ENCODE measurements at places on chromosomes 1 and 21.

GRCh38 chr1:245105815-245106410 is 48.9 kb upstream of the KIF26B start:
- DNase-seq, result no peak

DNA sequence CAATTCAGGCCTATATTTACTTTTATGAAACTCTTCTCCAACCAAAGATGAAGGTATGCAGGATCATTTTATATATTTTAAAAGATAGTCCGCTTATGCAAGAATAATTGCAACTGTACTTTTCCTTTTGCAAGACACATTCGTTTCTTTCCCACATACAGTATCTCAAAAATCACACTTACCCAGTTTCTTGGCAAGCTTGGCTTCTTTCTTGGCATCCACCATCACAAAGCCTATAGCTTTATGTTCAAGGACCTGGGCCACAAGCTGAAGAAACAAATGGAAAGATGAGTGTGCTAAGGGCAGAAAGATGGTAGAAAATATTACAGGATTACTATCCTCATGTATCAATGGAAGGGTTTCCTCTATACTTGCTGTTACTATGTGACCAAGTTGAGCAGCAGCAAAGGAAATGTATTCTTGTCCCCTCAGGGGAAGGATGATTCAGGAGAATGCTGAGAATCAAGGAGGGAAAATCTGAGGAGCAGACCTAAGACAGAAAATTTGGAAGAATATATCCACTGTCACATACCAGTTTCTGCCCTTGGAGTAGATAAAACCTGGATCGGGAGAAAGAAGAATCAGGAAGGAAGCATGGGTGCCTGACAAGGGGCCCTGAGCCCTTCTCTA is 23.8 kb downstream of the CASQ2 start:
- no peak for DNase-seq

GRCh38 chr1:30893776-30894507 is 14.6 kb downstream of the SDC3 start:
- DNase-seq, result no peak

GRCh38 chr1:9473032-9473807 is 66.0 kb upstream of the SLC25A33 start:
- DNase-seq, result no peak

DNA sequence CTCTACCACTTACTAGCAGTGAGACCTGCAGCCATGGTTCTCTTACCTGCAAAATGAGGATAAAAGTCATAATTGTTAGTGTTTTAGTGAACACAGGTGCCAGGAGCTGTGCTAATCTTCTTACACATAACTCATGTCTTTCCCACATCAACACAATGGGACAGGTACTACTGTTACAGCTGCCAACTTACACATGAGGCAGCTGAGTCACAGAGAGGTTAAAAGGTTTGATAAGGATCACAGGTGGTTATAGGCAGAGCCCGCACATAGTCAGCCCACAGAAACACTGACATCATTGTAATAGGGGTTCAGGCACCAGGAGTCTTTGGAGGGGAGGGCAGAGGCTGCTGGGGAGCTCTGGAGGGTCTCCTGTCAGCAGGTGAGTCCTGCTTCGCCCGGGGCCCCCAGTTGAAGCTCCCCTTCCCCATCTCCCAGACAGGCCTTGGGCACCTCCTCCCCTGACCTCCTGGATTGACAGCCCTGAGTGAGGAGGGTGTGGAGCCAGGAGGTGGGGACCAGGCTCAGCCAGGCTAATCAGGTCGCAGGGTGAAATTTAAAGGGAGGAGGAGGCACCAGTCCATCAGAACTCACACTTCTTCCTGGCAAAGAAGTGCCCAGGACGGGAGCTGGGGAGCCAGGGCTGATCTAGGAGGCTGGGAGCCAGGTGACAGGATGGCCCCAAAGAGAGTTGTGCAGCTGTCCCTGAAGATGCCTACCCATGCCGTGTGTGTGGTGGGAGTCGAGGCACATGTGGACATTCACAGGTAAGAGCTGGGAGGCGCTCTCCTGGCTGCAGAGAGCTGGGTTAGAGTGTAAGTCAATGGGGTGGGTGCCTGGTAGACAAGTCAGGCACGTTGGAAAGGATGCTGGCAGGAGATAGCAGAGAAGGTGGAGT is at the start of gene PADI1:
PADI1 (plus strand) TSS at position 583 of the 895 bp plus-strand sequence; CDS start at position 673, 90 bp downstream.
- no peak for DNase-seq

GRCh38 chr1:51567653-51568052 is 48.6 kb upstream of the EPS15 start:
- DNase-seq, result no peak

- DNase-seq, result no peak
Observed at GRCh38 chr1:156961709-156962108, 41.3 kb downstream of the LRRC71 start.

DNA sequence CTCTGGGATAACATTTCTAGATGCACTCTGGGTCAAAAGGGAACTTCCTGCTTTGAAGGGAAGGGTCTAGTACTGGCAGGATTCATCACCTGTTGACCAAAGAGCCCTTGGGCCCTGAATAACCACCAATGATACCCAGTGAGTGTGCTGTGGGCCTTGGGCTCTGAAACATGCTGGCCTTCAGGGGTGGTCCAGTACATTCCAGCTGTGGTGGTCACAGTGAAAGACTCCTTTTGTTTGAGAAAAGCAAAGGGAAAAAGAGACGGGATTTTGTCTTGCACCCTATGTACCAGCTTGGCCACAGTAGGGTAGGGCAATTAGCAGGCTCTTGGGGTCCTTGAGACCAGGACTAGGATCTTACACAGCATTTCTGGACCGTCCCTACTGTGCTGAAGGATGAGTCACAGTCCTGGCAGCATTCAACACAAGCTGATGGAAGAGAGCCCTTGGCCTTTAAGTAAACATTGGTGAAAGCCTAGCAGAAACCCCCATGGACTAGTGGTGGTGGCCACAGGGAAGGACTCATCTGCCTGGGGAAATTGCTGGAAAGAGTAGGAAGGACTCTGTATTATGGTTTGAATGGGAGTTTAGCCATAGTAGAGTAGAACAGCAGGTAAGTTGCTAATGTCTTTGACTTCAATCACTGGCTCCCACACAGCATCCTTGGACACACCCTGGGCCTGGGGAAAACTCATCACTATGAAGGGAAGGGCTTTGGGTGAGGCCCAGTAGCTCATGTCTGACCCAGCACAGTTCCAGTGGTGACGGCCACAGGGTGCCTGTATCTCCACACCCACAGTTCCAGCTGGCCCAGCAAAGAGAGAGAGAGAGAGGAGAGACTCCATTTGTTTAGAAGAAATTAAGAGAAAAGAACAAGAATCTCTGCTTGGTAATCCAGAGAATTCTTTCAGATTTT is 87.5 kb downstream of the COL24A1 start:
- DNase-seq, result no peak

- DNase-seq, result no peak
Observed at GRCh38 chr1:10685196-10685807, 111.1 kb downstream of the CASZ1 start.

- no peak for DNase-seq
Observed at GRCh38 chr1:206655471-206655882, 20.1 kb downstream of the DYRK3 start.

DNA sequence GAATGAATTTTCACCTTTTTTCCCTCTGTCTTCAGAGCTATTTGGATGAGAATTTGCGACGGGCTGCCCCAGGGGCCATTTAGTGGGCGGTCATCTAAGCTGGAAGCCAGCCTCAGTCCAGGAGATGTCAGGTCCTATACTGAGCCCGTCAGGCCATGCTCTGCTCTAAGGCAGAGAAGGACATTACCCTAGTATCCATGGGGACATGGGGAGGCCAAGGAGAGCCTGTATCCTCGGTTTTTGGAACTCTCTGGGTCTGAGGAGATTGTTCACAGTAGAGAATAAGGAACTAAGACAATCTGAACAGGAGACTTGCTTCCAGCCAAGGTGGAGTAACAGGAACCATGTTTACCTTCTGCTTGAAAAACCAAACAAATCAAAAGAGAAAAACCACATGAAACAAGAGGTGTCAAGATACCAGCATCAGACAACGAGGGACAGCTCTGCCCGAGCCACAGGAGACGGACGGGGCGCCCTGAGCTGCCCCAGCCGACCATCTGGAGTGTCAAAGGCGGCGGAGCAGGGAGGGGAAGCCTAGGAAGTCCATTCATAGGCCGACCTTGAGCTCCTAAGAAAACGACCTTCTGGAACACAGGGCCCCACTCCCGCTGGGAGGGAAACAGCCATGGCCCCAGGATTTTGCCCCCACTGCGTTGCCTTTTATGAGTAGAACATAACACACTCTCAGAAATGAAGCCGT is 20.0 kb upstream of the ADARB1 start:
- no peak for DNase-seq

- no peak for DNase-seq
Observed at GRCh38 chr1:9246841-9247785, 12.5 kb downstream of the H6PD start.

DNA sequence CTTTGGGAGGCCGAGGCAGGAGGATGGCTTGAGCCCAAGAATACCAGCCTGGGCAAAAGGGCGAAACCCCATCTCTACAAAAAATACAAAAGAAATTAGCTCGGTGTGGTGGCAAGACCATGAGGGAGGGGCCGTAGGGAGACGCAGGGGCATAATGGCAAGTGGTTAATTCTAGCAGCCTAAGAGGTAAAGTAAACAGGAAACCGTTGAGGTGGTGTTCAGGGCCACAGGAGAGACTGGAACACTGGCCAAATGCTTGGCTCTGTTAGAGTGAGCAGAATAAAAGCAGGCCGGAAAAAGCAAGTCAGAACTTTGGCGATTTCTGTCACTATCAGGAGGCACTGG is 89.2 kb downstream of the RIPK4 start:
- DNase-seq, result no peak

DNA sequence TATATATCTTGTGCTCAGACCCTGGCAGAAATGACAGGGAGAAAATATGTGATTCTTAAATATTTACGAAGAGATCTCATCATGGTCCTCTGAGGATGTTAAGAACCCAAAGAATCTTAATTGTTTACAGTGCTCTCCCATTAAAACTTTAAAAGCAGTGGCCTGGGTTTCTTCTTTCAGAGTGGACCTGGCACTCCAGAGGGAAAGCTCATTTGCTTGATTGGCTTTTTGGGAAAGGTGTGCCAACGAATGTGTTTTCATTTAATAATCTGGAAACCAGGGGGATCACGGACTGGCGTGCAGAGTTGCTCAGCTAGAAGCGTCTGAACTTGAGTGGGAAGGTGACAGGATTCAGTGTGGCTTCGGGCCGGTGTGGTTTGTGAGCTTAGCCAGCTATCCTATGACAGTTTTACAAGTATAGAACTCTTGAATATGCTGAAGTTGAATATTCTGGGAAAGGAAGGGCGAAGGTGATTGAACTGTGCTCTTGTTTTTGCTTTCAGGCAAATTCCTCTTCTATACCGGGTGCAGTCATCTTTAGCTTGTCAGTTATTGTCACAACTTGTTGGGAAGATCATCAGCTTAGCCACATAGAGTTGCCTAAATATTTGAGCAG is 154.8 kb downstream of the C1orf21 start:
- no peak for DNase-seq

GRCh38 chr1:21568809-21569385 is 59.7 kb downstream of the ALPL start:
- DNase-seq, result no peak

DNA sequence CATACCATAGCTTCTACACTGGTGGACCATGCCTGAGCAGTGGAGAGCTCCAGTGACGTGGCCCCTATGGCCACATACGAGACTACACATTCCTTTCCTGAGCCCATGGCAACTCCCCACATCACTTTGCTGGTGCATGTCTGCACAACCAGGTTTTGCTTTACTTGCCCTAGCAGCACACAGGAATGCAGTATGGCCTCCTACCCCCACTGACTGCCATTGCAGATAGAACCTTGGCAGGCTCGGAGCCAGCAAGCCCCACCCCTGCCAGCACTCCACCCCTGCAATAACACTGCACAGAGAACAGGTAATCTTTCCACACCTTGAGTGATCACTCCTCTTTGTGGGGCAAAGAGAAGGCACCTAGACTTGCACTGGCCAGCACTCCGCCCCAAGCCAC is 531.9 kb upstream of the CAMK1G start:
- DNase-seq, result no peak

- DNase-seq, result no peak
Observed at GRCh38 chr1:44584167-44584566, 90.1 kb downstream of the TMEM53 start.

GRCh38 chr1:176466514-176466913 is 3.5 kb downstream of the PAPPA2 start:
- DNase-seq, result peak; percentile 28

Measured in iPS DF 19.7 (cell line).